Right renal cortex interstitium (tissue), 3 donors: ENCODE measurements at places on chromosomes 16 and 17.

- DNase-seq, result no peak
Observed at GRCh38 chr17:39009581-39010001, 42.4 kb upstream of the FBXO47 start.

DNA sequence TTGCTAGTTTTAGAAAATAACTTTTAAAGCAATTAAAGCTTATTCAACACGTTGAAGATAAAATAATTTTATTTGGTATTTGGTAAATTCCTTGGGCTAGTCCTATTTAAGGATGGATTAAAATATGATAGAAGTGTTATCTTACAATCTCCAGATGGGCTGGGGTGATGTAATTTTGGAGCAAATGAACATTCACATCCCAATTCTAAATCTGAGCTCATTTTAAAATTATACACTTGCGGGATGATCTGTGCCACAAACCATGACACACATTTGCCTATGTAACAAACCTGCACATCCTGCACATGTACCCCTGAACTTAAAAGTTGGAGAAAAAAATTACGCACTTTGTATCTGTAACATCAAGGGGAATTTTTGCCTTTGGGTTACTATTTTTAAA lies 31.5 kb downstream of the NLK start:
- DNase-seq, result no peak

DNA sequence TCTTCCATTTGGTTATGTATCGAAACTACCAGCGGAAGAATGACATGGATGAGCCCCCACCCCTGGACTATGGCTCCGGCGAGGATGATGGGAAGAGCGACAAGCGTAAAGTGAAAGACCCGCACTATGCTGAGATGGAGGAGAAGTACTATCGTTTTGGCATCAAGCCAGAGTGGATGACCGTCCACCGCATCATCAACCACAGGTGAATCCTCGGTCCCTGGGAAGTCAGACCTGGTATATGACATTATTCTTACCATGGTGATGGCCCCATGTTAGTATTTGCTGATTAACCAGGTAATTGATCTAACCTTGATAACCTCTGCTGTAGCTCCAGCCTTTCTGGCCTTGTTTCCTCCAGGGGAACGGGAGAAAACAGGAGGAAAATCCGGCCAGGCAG lies 8.5 kb downstream of the CHD3 start:
- no peak for DNase-seq

DNA sequence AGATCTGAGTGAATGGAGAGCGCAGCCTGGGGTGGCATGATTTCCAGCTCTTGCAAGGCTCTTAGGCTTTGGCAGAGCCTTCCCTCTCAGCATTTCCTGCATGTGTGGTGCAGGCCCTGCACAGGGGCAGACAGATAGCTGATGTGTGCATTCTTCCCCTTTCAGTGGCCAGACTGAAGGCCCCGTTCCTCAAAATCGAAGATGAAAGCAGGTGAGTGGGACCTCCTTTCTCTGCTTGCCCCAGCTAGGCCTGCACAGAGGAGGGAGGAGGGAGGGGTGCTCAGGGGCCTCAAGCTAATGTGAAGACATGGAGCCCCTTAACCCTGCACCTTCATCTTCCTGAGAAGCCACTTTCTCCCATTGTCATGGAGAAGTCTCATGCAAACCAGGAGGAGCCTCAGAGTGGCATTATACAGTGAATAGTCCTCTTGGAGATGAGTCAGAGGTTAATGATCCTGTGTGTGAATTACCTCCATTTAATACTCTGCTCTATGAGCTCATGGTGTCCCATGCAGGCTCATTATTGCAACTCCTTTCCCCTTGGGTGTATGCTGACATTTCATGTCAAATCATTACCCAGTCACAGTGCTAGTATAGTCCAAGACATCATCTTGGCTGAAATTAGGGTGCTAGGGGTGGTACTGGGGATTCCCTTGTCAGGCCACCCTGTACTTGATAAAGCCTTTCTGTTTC lies 20.4 kb upstream of the ADAM11 start:
- no peak for DNase-seq

- DNase-seq, result no peak
Observed at GRCh38 chr16:84817613-84818012, 2.2 kb upstream of the CRISPLD2 start.

DNA sequence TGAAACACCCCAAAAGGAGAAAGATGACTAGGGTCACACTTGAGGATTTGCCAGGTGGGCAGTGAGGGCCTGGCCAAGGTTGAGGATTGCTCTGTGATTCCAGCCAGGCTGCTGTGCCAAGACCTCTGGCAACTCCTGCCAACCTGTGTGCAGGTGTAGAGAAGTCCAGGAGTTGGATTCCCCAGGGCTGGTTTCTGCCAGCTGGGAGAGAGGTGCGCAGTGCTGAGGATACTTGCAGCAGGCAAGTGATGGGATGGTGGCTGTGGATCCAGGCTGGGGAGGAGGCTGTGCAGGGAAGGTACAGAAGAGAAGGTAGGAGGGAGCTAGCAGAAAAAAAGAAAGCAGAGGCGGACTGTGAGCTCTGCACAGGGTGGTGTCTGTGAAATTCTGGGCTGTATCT lies 6.6 kb downstream of the RIPOR1 start:
- no peak for DNase-seq

- no peak for DNase-seq
Observed at GRCh38 chr17:60356940-60357339, 35.0 kb downstream of the USP32 start.

- no peak for DNase-seq
Observed at GRCh38 chr17:53101706-53102105, 721.0 kb upstream of the KIF2B start.

DNA sequence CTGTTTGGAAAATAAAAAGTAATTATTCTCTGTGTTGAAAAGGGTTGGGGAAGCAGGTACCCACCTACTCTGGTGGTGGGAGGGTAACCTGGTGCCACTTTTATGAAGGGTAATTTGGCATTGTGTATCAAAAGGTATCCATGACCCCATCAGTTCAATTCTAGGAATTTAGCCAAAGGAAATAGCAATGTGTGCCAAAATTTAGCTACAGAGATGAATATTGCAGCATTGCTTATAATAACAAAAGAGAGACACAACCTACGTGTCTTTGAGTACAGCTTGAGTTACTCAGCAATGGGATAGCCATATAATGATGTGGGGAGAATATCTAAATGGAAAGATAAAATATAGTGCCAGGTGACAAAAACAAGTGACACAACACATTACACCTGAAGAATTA lies 170.7 kb downstream of the NTN1 start:
- DNase-seq, result no peak

GRCh38 chr17:32479074-32479617 lies 7.6 kb upstream of the CDK5R1 start:
- no peak for DNase-seq

DNA sequence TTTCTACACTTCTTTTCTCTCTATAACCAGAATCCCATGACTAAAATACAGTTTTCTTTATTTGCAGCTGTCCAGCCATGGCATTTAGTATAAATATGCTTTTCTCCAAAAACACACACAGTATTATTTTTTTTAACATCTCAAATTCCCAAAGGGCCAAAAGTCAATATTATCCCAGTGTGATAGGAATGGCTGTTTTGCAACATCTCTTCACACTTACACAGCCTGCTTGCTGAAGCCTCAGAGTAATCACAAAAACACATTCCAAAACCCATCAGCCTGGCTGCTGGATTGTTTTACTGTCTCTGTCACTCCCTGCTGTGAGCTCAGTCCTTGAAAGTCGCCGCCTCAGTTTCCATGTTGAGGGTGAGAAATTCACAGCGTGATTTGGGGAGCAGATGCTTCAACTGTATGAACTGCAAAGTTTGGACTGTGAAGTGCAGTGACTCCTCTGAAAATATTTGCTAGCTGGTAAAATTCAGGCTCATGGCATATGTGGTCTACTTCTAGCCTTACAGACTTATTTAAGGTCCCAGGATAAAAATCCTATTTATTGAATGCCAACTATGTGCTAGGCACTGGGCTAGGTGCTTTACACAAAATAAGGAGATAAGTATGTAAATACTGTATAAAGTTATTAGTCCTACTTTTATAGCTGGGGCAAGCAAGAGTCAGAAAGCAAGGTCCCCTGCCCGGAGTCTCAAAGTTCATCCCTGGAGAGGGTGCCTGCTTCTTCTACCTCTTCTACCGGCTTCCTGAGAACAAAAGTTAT lies 116.5 kb downstream of the SOCS1 start:
- no peak for DNase-seq

DNA sequence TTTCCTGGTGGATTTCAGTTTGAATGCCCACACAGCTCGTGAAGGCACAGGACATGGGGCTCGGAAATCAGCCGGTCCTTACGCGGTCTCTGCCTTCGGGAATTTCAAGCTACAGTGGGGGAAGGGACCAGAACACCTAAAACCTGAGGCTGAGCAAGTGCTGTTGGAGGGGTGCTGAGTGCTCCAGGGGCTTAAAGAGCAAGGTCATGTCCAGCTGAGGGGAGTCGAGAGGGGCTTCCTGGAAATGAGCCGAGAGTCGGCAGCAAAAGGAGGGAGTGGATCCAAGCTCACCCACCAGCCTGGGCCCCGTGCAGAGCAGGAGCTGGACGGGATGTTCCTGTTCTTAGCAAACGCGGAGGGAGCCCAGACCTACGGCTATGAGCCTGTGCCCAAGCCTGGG lies 73.2 kb upstream of the RPL38 start:
- no peak for DNase-seq

GRCh38 chr16:48105976-48106375 lies 49.8 kb downstream of the ABCC12 start:
- DNase-seq, result no peak

DNA sequence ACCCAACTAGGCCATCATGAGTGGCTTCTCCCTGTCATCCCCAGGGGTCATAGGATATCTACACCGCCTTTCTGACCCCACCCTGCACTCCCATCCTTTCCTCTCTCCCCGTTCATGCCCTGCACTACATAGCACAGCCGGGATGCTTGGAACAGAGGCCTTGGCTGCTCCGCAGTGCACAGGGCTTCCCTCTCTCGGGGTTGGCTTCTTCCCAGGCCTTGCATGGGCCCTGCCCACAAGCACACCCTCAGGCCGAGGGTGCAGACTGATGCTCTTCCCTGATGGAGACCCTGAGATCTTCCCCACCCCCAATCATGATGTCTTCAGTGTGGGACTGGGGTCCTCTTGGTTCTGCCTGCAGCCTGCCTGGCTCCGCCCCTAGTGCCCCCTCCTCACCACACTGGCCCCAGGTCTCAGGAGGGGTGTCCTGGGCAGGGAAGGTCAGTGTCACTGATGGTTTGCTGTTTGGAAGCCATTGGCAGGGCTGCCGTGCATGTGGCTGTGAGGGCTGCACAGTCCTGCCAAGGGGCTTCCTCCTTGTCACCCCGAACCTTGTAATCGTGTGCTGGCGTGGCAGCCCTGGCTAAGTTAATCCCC lies 14.3 kb upstream of the NAGLU start:
- DNase-seq, result no peak

GRCh38 chr17:80561541-80562114 lies 17.0 kb downstream of the RPTOR start:
- DNase-seq, result no peak

DNA sequence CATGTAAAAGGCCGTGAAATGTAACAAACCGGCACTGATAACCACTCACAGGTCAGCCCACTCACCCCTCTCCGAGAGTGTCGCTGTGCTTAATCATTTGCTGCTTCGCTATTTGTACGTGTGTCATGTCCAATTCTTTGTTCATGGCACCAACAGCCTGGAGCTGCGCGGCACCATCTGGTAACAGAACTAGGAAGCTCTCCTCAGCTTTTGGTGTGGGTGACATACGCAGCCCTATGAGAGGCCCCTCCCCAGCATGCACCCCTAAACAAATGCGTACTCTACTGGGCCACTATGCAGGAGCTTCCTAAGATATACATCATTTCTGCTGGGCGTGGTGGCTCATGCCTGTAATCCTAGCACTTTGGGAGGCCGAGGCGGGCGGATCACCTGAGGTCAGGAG lies 2.3 kb upstream of the PECAM1 start:
- DNase-seq, result no peak

DNA sequence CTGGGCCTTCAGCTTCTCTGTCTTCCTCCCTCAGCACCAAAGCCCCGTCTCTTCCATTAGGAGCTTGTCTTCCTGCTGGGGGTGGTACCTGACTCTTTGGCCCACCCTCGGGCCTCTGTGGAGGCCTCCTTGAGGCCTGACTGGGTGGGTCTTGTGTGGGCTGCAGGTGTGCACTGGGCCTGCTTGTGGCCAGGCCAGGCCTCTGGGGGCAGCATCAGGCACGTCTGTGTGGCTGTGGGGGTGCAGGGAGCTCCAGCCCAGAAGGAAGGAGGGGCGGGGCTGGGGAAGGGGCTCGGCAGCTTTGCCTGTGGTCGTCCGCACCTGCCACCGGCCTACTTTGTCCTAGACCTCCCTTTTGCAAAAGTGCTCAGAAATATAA lies 7.0 kb downstream of the PIGQ start:
- DNase-seq, result no peak

DNA sequence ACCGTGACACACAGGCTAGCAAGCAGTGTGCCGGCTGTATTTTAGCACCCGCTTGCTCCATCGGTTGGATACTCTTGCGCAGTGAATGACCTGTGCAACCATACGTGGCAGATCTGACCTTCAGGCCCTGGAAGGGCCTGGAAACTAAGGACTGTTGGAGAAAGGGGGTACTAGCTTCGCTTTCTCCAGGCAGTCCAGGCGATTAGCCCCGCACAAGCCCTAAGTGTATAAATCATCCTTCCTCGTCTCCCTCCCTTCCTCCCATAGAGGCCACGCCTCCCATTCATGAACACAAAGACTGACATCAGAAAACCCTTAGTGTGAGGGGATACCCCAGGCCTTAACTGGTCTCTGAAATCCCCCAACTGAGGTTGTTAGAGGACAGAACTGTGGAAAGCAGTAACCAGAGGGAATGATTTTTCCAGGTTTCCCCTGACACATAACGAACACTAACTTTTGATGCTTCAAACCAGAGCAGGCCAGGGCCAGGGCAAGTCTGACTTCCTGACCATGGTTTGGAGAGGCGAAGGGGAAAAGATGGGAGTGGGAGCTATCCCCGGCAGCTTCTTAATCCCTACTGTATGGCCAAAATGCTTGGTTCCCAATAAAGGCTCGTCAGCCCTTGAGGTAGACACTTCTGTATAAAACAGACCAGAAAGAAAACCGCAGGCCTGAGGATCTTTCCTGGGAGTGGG lies 1.4 kb upstream of the DYNLL2 start:
- no peak for DNase-seq

DNA sequence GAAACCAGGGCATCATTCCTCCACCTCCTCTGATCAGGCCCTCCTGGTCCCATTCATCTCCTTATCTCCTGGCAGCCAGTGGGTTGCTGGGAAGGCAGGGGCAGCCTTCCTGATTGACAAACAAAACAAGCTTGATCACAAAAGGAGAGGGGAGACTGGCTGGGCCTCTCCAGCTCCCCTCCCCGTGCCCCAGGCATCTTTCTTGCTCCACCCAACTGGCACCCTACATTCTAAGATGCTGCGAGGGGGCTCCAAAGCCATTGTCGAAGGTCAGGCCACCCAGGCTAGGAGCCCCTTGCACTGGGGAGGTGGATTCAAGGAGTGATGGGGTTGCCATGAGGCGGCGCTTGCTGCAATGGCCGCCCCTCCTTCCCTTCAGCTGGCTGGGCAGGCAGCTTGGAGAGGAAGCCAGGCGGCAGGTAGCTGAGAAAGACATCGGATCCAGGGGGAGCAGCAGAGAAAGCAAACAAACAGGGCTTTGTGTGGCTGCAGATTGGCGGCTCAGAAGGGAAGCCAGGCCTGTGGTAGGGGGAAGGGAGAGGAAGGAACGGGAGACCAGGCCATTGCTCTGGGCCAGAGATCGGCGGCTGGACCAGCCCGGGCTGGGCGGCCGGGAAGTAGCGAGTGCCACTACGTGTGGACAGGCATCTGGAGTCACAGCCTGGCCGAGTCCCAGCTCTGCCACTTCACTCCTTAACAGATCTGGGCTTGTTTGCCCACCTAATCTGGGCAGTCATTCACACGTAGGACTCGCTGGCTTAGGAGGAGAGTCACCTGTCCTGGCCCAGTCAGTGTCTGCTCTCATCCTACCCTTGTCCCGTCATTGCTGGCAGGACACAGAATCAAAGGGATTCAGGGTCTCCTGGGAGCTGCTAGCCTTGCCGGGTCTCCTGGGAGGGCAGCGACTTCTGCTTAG lies 12.3 kb downstream of the RAI1 start:
- no peak for DNase-seq
